ENCODE measurements at places on chromosomes 6 and 20. TPM values are rescaled to one million over a fixed set of nuclear protein-coding genes. Genes with fewer than 3 reads are reported as not detected.
A peak's percentile ranks its signal among the peaks of the same experiment; 100 is the strongest.

OR5V1 gene
- total RNA-seq, result not detected

DNA sequence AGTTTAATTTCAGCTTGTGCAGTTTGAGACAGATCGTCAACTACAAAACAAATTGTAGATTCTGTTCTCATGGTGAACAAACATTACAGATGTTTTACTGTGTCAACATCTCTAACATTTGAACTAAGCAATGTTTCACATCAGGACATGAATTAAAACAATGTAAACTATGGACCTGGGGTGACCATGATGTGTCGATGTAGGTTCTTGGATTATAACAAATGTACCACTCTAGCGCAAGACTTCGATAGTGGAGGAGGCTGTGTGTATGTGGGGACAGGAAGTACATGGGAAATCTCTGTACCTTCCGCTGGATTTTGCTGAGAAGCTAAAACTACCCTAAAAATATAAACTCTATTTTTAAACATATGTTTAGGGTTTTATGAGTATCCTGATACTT lies 17.1 kb downstream of the HIVEP2 start:
- DNase-seq, result no peak

DNA sequence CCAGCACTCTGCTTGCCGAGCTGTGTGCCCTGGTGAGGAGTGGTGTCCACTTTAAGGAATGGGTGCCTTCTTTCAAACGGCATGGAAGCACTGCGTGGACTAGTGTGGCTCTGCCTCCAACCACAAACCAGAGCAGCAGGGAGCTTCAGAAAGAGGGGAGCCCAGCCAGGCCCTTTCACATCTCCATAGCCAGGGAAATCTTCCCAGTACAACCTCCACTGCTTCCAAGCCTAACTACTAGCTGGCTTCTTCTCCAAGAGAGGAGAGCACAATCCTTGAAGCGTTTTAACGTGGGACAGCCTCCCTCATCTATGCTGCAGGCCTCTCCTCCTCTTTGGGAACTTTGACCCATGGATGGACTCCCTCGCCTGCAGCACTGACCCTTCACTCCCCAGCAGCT lies 26.7 kb downstream of the TNXB start:
- DNase-seq, result peak; percentile 46

GRCh38 chr20:20399531-20400500 lies 31.9 kb downstream of the INSM1 start:
- DNase-seq, result no peak

- DNase-seq, result peak; percentile 35
These were observed 187.5 kb upstream of the ECI2 start for GRCh38 chr6:4322846-4323309.

SLC17A3 gene
- total RNA-seq, result not detected

DNA sequence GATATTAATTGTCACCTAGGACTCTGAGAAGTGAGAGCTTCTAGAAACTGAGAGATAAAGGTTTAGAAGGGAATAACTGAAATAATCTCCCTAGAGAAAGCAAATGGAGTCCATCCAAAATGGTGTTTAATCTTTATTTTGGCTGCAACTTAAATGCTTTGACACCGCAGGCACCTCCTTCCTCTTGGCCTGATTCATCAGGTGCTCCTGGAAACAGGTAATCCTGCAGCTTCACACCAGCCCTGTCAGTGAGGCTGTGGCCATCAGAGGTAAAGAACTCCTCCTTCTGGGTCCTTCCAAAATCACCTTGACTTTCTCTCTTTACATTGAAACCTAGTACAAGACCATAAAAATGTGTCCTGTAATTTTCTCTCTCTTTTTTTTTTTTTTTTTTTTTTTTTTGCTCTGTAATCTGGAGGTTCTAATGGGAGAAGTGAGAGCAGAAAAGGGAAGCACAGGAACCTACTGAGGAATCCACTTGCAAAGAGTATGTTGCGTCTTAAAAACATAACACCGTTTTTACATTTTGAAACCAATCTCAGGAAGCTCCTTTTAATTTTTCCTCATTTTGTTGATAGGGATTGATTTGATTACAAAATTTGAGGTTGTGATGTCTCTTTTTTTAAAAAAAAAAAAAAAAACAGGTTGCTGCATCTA lies 124.2 kb downstream of the LRRC1 start:
- DNase-seq, result no peak

GLYATL3 gene
- total RNA-seq, result not detected
